ENCODE measurements at places on chromosomes 4 and X. TPM values are rescaled to one million over a fixed set of nuclear protein-coding genes. Genes with fewer than 3 reads are reported as not detected.

RRH gene
- 0.34 TPM for total RNA-seq

DNA sequence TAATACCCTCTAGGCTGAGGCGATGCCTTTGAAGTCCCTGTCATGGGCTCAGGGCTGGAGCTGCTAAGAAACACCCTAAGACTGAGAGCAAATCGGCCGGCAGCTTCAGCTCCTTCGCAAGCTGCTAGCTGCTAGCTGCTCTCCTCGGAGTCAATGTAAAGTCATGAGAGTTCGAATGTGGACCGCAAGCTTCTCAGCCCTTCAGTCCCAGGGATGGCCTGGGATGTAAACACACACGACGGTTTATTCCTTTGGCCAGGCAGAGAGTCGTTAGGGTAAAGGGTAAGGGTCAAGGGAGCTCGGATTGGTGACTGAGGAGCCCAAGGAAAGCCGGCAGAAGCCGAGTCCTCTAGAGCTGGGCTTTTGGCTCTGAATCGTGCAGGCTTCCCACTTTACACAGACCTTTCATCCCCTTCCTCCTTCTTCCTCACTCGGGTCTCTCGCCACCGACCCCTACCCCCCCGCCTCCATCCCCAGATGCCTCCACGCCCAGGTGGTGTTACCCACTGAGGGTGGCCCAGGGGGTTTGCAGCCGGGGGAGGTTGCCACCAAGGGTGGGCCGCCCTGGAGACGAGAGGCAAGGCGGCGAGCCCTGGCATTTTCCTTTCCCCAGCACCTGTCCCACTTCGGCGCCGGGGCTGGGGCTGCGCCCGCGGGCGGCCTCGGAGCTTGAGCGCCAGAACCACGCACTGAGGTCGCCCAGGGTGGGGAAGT is 3.1 kb upstream of the BCORL1 start:
- peaks cover 51% of the 10 kb centered on the region for H3K27me3 ChIP-seq
- H3K36me3 ChIP-seq: no peaks in the 10 kb centered on the region
- no peak overlapping the region for H3K27ac ChIP-seq
- no peak for DNase-seq

DNA sequence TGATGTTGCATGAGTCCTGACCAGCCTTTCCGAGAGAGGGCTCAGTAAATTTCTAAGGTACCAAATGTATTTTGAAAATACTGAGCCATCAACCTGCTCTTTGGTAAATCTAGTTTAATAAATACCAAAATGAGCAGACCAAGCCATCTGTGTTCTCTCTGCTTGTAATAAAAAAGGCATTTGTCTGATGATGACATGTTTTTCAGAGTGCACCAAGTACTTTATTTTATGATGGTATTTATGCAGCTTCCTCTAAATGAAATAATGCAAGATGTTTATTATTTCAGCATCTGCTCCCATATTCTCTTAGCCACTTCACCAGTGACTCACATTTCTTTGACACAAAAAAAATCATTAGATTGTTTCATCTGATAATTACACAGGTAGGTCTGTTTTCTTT is 700.5 kb downstream of the TRIML1 start:
- no peak overlapping the region for H3K27ac ChIP-seq
- H3K4me3 ChIP-seq: no peak overlapping the region
- H3K4me1 ChIP-seq: no peaks in the 10 kb centered on the region

BEX5 gene
- 4.8 TPM for total RNA-seq

GRCh38 chr4:150656891-150657290 is 74.9 kb downstream of the MAB21L2 start:
- DNase-seq: no peak
- H3K27ac ChIP-seq: no peak overlapping the region
- H3K4me3 ChIP-seq: no peak overlapping the region
- no peaks in the 10 kb centered on the region for H3K4me1 ChIP-seq
- no peaks in the 10 kb centered on the region for H3K27me3 ChIP-seq

- H3K27me3 ChIP-seq: no peaks in the 10 kb centered on the region
- DNase-seq: no peak
- H3K36me3 ChIP-seq: no peaks in the 10 kb centered on the region
- H3K4me1 ChIP-seq: no peaks in the 10 kb centered on the region
These were observed 131.9 kb downstream of the RTL3 start for GRCh38 chrX:78527263-78527662.

DNA sequence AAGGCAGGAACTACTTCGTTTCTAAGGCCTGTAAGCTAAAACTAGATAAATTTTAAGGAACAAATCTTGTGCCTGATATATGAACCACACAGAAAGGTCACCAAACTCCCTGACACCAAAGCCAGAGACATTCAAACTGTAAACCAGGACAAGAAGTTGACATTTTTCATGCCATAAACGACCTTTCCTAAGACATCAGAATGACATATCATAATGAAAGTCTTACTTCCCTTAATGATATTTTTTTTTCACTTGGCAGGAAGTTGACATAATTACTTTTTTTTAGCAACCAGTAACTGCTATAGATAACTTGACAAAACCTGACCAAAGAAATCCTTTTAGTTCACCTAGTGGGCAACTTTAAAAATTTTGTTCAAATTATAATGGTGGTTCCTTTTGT is 231.5 kb upstream of the AGTR2 start:
- no peaks in the 10 kb centered on the region for H3K27me3 ChIP-seq
- H3K36me3 ChIP-seq: peaks cover 8% of the 10 kb centered on the region
- H3K27ac ChIP-seq: no peak overlapping the region
- H3K4me1 ChIP-seq: no peaks in the 10 kb centered on the region

DNA sequence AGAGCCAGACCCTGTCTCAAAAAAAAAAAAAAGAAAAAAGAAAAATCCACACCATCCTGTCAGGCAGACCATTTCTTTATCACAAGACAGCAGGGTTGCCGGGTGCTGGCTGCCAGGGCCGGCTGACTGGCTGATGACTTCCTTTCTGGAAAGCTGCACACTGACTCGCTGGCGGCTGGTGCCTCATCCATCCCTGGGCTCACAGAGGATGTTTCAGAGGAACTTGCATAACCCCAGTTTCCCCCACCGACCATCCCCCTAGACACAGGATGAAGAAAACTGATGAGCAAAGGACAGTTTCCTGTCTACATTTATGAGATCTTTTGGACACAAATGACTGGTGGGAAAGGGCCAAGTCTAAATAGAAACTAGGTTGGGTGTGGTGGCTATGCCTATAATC is 14.1 kb downstream of the HPSE start:
- no peak for DNase-seq
- no peaks in the 10 kb centered on the region for H3K4me1 ChIP-seq
- H3K4me3 ChIP-seq: no peak overlapping the region
- H3K27ac ChIP-seq: no peak overlapping the region

DNA sequence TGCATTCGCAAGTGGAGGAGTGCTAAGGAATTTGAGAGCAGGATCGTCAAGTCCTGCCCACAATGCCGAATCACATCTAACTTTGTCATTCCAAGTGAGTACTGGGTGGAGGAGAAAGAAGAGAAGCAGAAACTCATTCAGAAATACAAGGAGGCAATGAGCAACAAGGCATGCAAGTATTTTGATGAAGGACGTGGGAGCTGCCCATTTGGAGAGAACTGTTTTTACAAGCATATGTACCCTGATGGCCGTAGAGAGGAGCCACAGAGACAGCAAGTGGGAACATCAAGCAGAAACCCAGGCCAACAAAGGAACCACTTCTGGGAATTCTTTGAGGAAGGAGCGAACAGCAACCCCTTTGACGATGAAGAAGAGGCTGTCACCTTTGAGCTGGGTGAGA is 100.2 kb upstream of the MED14 start:
- H3K36me3 ChIP-seq: no peaks in the 10 kb centered on the region
- H3K27ac ChIP-seq: no peak overlapping the region
- no peak for DNase-seq
- H3K27me3 ChIP-seq: no peaks in the 10 kb centered on the region
- no peak overlapping the region for H3K4me3 ChIP-seq

HSFX3 gene
- total RNA-seq: not detected

GRCh38 chrX:41686788-41687187 is 2.0 kb upstream of the GPR34 start:
- H3K4me3 ChIP-seq: no peak overlapping the region
- H3K36me3 ChIP-seq: no peaks in the 10 kb centered on the region
- no peak overlapping the region for H3K27ac ChIP-seq
- H3K27me3 ChIP-seq: no peaks in the 10 kb centered on the region
- no peak for DNase-seq

DNA sequence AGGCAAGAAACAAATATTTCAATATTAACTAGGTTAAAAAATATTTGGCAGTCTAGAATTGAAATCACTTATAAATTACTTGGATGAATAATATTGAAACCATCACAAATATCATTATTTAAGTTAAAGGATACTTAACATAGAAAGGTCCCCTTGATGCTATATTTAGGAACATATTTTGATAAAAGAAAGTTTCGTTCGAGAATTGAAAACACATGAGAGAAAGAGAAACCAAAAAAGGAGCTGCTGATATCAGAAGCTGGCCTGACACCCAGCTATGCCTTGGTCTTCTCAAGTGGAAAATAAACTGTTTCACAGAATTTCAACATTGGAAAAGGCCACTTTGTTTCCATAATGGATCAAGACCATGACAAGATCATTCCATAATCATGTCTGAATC is 762.4 kb downstream of the DMD start:
- H3K36me3 ChIP-seq: no peaks in the 10 kb centered on the region
- no peaks in the 10 kb centered on the region for H3K4me1 ChIP-seq
- no peaks in the 10 kb centered on the region for H3K27me3 ChIP-seq
- H3K4me3 ChIP-seq: no peak overlapping the region
- DNase-seq: no peak

BST1 gene
- 6.0 TPM for total RNA-seq

- H3K27ac ChIP-seq: no peak overlapping the region
- peaks cover 5% of the 10 kb centered on the region for H3K36me3 ChIP-seq
- DNase-seq: no peak
- H3K27me3 ChIP-seq: peaks cover 10% of the 10 kb centered on the region
- no peaks in the 10 kb centered on the region for H3K4me1 ChIP-seq
These were observed 150.2 kb upstream of the GALNT7 start for GRCh38 chr4:173018446-173018845.

AFM gene
- not detected for total RNA-seq

DNA sequence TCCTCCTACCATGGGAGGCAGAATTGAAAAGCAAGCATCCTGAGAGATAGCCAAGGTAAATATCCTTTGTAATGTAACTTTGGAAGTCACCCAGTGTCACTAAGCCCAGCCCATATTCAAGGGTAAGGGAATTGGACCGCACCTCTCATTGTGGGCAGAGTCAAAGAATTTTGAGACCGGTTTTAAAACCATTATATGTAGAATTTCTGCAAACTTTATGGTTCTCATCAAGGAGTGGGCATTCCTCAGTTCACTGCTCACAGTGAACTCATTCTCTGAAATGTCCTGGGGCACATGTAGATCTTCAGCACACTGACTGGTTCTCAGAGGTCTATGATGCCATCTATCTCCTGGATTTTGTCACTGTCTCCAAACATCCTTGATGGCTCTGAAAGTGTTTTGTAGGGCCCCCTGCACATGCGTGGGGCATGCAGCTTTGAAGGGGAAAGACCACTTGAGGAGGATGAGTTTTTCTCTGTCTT is 35.3 kb upstream of the CHRNA9 start:
- H3K4me1 ChIP-seq: no peaks in the 10 kb centered on the region
- H3K27ac ChIP-seq: no peak overlapping the region
- no peak overlapping the region for H3K4me3 ChIP-seq
- no peaks in the 10 kb centered on the region for H3K27me3 ChIP-seq
- no peaks in the 10 kb centered on the region for H3K36me3 ChIP-seq

PCDH19 gene
- total RNA-seq: 0.02 TPM

DNA sequence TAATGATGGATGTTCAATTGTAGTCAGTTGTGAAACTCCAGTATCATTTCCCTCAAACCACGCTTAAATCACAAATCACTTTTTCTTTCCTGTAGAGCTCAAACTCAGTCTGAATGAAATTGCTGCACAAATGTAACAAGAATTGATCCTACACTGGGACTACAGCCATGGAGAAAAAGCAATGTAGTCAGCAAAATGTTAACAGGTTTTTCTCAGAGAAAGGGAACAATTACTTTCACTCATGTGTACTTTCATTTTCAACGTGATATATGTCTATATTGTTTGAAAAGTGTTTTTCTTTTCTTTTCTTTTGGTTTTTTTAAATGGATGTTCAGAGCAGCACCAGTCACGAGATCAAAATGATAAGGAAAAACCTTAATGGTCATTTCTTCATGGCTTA is 22.7 kb downstream of the SDAD1 start:
- peaks cover 65% of the 10 kb centered on the region for H3K36me3 ChIP-seq
- no peak overlapping the region for H3K4me3 ChIP-seq

- peaks cover 5% of the 10 kb centered on the region for H3K36me3 ChIP-seq
- no peak for DNase-seq
- H3K4me3 ChIP-seq: no peak overlapping the region
- H3K27me3 ChIP-seq: no peaks in the 10 kb centered on the region
These were observed 7.7 kb downstream of the ATP5ME start for GRCh38 chr4:666436-666810.

GRCh38 chr4:139085141-139085540 is 69.6 kb downstream of the NOCT start:
- H3K27ac ChIP-seq: no peak overlapping the region
- H3K36me3 ChIP-seq: peaks cover 28% of the 10 kb centered on the region
- peak overlapping the region; percentile 99 for H3K4me3 ChIP-seq
- no peak for DNase-seq
- H3K27me3 ChIP-seq: no peaks in the 10 kb centered on the region

DUSP21 gene
- total RNA-seq: not detected

PPEF2 gene
- total RNA-seq: not detected

GRCh38 chr4:112284166-112284565 is 1.5 kb downstream of the TIFA start:
- H3K4me3 ChIP-seq: peak overlapping the region; percentile 74
- H3K4me1 ChIP-seq: peaks cover 15% of the 10 kb centered on the region
- no peak for DNase-seq
- H3K27ac ChIP-seq: peak overlapping the region; percentile 52

CLDN2 gene
- total RNA-seq: 24.7 TPM

SHROOM2 gene
- total RNA-seq: 14.1 TPM

- DNase-seq: no peak
- H3K27ac ChIP-seq: no peak overlapping the region
- H3K4me3 ChIP-seq: no peak overlapping the region
- no peaks in the 10 kb centered on the region for H3K4me1 ChIP-seq
- H3K27me3 ChIP-seq: no peaks in the 10 kb centered on the region
These were observed 12.3 kb upstream of the ALB start for GRCh38 chr4:73391774-73392173.

DDIT4L gene
- total RNA-seq: 1.2 TPM

DCAF12L1 gene
- not detected for total RNA-seq

PAGE2 gene
- not detected for total RNA-seq

WDR17 gene
- 6.3 TPM for total RNA-seq

GRCh38 chrX:138745196-138745595 is 33.7 kb upstream of the FGF13 start:
- H3K27ac ChIP-seq: no peak overlapping the region
- DNase-seq: peak; percentile 46
- H3K27me3 ChIP-seq: no peaks in the 10 kb centered on the region
- no peaks in the 10 kb centered on the region for H3K4me1 ChIP-seq

CLDN34 gene
- total RNA-seq: 0.39 TPM

MAML3 gene
- 3.8 TPM for total RNA-seq

DNA sequence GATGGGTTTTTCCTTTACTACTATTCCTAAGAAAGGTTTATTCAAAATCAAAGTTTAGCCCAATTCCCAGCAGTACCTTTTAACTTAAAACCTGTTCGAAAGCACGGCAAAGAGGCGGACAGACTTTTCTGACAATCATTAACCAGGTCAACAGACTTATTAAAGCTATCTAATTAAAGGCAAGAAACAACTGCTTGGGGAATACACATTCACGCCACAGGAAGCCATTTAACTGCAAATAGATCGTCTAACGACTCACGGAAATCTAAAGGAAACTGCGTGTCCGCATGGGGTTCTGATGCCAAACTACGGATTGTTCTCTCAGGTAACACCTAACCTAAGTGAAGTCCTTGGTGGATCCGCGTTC is 663 bp upstream of the USP53 start:
- peak overlapping the region; percentile 100 for H3K27ac ChIP-seq
- no peak for DNase-seq

GRCh38 chrX:130848763-130849162 is 54.2 kb downstream of the ENOX2 start:
- no peak for DNase-seq
- H3K36me3 ChIP-seq: no peaks in the 10 kb centered on the region
- no peak overlapping the region for H3K4me3 ChIP-seq
- H3K27me3 ChIP-seq: no peaks in the 10 kb centered on the region

CHRDL1 gene
- total RNA-seq: not detected

Measured in Calu3 (cell line).